CD4-positive, alpha-beta T cell treated with Interleukin-6 at 100 ng/mL for 8 hours (primary cell): ENCODE measurements at places on chromosomes 1 and 21.

DNA sequence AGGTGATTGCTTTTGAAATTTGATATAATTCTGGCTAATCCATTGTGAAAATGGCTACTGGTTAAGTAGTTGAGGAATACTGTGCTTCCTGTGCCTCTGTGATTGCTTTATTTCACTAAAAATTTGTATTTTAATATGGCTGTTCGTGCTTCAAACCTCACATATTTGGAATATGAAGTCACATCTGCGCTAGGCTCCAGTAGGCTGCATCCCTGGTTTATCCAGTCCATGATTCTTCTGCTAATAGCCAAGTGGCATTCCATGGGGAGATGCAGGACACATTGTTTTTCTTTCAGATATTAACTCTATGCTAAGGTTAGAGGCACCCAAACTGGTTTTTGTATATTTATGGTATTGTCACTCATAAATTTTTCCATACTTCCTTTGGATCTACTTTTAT is 25.9 kb downstream of the DNM3 start:
- no peak for DNase-seq

DNA sequence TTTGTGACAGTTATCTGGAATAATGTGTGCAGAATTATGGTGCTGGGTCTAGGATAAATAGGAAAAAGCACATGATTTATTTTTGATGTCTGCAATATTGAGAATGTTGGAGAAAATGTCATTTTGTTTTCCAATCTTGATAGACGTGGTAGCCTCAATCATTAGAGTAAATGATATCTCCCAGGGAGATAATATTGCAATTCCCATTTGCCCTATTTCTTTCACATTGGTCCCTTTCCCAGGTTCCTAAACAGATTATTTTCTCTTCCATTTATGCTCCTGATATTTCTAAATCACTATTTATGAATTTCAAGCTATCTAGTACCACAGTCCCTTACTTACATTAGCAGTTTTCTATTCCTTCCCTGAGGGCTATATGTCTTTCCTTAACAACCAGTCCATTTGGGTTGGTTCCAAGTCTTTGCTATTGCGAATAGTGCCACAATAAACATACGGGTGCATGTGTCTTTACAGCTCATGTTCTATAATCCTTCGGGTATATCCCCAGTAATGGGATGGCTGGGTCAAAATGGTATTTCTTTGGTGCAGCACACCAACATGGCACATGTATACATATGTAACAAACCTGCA is 447.3 kb downstream of the PLA2G4A start:
- no peak for DNase-seq

DNA sequence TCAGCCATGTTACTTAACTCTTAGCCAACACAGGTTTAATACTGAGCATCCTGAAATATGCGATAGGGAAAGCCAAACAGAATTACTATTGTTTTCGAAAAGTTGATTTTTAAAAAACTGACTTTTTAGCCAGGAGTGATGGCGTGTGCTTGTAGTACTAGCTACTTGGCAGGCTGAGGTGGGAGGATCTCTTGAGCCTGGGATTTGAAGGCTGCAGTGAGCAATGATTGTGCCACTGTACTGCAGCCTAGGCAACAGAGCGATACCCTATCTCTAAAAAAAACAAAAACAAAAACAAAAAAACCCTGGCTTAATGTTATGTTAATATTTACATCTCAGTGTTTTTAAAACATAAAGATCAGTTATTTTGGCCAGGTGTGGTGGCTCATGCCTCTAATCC is 16.7 kb downstream of the NMNAT1 start:
- DNase-seq = no peak

GRCh38 chr1:206463137-206463536 is 7.1 kb upstream of the IKBKE start:
- DNase-seq = no peak

GRCh38 chr1:100038660-100039287 is 69.0 kb downstream of the SLC35A3 start:
- peak; percentile 78 for DNase-seq

GRCh38 chr1:80462006-80462405 is 1338.7 kb upstream of the ADGRL2 start:
- DNase-seq = no peak

- DNase-seq = no peak
Observed at GRCh38 chr1:53069663-53070327, 7.8 kb downstream of the PODN start.

DNA sequence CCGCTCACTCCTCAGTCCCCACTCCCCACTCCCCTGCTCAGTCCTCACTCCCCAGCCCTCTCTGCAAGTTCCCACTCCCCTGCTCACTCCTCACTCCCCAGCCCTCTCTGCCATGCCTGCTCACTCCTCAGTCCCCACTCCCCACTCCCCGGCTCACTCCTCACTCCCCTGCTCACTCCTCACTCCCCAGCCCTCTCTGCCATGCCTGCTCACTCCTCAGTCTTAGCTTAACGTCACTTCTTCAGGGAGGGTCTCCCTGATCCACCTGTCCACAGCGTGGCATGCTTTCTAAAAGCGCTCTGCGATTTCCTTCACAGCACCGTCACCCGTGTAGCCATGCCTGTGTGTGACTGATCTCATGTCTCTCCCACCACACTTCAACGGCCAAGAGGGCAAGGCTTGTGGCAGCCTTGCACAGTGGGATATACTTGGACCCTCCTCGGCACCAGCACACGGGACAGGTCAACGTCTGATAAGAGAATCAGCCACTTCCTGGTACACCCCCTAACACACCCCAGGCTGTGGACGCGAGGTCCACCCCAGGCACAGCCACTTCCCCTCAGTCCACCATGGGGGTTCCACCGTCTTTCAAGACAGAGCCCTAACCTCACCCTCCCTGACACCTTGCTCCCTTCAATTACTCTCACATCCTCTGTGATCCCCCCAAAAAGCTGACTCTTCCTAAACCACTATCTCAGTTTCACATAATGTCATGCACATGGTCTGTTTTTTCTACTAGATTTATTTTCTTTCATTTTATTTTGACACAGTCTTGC is 14.0 kb downstream of the PRDM15 start:
- no peak for DNase-seq

DNA sequence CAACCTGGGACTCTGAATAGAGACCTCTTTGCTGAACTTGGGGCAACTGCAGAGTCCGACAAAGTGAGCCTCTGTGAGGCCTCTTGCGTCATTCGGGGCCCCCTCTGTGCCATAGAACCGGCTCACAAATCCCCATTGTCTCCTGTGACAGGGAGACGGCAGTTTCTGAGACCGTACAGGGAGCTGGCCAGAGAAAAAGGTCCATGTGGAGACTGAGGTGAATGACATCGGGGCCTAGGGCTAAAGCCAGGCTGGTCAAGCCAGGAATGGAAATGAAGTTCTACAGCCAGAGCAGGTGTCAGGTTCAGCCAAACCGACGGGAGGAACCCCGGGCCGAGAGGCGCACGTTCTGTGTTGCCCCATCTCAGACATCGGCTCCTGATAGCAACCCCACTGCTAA is 37.1 kb upstream of the TRIM67 start:
- DNase-seq = no peak

DNA sequence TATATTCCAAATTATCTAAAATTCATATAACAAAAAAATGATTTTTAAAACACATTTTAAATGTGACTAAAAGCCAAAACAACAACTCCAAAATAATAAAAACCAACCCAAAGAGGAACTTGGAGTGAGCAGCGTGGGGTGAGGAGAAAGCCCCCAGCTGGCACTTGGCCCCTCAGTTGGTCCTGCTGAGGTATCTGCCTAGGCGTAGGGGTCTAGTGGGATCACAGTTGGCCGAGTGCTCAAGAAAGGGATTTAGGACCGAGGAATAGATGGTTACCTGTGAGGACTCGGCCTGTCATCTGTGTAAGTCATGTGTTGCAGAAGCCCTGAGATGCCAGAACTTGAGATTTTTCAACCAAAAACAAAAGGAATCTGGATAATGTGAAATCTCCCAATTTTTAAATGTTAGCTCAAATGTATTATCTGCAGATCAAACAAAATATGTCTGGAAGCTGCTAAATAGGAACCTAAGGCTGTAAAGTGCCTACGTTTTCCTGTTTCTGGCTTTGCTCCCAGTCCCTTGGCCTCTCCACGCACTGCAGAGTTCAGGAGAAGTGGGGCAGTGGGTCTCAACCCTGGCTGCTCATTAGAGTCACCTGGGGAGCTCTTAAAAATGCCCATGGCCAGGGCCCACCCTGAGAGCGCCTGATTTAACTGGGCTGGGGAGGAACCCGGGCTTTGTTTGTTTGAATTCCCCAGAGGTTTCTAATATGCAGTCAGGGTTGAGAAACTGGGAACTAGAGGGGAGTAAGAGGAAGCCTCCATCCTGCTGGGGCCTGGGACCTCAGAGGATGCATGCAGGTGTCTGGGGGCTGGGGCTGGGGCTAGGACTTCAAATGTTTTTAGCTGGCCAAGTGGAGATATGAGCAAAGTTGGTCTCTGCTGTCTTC is 38.5 kb upstream of the LDLRAP1 start:
- DNase-seq = no peak

- no peak for DNase-seq
Observed at GRCh38 chr1:222974496-222974895, 159.7 kb downstream of the DISP1 start.

- DNase-seq = no peak
Observed at GRCh38 chr1:179217943-179218507, 11.5 kb downstream of the ABL2 start.

GRCh38 chr1:25243907-25244306 is 3.3 kb downstream of the RSRP1 start:
- DNase-seq = no peak

DNA sequence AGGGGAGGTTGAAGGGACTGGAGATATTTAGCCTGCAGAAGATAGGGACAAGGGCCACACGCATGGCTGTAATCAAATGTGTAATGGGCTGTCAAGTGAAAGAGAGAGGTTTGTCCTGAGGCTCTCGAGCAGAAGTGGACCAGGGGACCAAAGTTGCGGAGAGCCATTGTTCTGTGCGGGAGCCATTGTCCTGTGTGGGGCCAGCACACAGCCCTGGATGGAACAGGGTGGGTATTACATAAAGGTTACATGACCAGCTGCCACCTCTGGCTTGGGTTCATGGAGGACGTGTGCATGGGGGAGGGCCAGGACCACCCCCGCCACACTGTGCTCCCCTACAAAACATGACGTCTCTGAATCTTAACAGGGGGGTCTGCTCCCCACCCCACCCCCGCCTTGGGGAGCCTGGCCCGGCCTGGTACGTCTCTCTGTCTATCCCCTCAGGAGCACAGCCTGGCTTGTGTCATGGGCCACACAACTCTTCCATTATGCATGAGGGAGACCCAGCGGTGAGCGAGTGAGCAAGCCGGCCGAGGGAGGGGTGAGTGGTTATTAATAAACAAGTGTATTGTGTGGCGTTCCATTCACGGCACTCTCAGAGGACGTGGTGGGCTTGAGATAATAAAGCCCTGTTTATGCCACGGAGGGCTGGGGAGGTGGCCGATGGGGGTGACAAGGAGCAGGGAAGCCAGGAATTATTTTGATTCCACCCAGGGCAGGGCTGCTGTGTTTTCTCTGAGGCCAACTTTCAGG is at the start of gene NFASC:
Gene NFASC (plus strand): TSS at position 703 of the 753 bp plus-strand sequence. CDS start 73,454 bp downstream, outside the sequence.
- DNase-seq = no peak

DNA sequence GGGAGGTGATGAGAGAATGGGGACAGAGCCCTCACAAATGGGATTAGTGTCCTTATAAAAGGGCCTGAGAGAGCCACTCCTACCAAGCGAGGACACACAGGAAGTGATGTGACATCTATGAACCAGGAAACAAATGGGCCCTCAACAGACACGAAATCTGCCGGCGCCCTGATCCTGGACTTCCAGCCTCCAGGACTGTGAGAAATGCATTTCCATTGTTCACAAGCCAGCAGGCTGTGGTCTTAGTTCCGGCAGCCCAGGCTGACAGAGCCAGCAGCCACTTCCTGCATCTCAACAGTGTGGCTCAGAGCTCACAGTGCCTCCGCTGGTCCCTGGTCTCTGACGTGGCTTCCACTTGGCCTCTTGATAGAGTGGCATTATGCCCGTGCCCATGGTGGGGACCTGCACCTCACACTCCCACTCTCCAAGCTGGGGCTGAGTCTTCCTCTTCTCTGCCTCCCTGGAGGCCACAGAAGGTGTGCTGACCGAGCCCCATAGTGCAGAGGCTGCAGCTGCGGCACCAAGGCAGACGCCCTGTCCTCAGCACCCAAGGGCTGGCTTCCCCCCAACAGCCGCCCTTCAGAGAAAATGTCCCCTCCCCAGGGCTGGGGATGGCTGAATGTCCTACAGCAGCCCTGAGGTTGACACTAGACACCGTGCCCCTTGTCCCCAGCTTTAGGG is 44.9 kb downstream of the ACOT7 start:
- peak; percentile 67 for DNase-seq

DNA sequence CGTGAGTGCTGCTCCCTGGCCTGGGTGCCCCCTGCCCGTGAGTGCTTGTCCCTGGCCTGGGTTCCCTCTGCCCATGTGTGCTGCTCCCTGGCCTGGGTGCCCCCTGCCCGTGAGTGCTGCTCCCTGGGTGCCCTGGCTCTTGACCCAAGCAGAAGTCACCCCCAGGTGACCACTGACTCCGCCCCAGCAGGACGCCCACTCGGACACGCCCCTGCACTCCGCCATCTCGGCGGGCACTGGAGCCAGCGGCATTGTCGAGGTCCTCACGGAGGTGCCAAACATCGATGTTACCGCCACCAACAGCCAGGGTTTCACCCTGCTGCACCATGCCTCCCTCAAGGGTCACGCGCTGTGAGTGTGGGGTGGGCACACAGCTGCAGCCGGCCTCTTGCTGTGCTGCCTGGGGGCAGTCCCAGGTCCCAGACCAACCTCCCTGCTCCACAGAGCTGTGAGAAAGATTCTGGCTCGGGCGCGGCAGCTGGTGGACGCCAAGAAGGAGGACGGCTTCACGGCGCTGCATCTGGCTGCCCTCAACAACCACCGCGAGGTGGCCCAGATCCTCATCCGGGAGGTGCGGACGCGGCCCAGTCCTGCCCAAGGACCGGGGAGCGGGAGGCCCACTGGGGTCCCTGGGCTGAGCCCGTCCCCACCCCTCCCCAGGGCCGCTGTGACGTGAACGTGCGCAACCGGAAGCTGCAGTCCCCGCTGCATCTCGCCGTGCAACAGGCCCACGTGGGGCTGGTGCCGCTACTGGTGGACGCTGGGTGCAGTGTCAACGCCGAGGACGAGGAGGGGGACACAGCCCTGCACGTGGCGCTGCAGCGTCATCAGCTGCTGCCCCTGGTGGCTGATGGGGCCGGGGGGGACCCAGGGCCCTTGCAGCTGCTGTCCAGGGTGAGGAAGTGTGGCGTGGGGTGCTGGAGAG is 3.9 kb upstream of the MMP23B start:
- no peak for DNase-seq

GRCh38 chr1:117659550-117660270 is 53.9 kb downstream of the TENT5C start:
- DNase-seq = no peak

- no peak for DNase-seq
Observed at GRCh38 chr1:107942814-107943213, 22.2 kb downstream of the VAV3 start.

GRCh38 chr1:228361314-228362140 is 45.1 kb downstream of the TRIM11 start:
- DNase-seq = no peak

GRCh38 chr1:210222340-210223006 is 10.1 kb upstream of the SERTAD4 start:
- no peak for DNase-seq

- DNase-seq = no peak
Observed at GRCh38 chr1:119380983-119381662, 12.5 kb downstream of the HAO2 start.

GRCh38 chr1:74426208-74426937 is 86.0 kb downstream of the LRRC53 start:
- no peak for DNase-seq

- DNase-seq = no peak
Observed at GRCh38 chr1:194347200-194347599, 1160.8 kb upstream of the B3GALT2 start.

- DNase-seq = no peak
Observed at GRCh38 chr1:100943533-100943932, 47.6 kb downstream of the SLC30A7 start.
